ENCODE measurements at places on chromosomes 6 and 20.

DNA sequence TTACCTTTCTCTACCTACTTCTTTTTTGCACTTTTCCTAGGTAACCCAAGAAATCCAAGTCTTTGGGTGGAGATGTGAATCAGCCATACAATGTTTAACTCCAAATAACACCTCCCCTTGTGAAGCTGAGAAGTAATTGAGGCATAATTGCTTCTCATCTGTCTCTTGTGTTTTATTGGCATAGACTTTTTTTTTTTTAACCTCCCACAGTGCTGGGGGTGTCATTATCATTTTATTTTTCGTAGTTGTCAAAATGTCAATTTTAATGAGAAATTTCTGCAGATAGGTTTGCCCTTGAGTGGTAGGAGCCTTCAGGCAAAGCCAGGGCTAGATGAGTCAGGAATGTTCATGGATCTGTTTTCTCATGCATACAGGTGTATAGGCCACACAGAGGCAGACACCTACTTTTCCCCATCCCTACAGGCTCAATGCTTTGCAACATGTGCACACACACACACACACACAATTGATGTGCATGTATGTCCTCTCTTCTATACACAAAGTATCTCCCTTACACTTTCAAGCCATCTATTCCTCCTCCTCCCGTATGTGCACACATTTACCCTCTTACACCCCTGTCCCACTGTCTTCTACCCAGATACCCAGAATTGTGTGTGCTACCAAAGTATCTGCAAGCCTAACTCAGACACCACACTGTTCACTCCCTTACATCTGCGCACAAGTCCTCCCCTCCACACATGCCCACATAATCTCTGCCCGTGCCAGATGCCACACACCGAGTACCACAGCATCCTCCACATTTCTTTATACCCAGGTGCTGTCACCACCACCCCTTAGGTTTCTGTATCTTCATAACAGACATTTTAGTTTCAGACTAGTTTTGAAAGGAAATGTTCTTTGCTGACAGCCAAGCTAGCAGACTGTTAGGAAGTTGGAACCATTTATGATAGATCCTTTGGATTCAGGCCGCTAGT lies 22.0 kb downstream of the RALY start:
- DNase-seq: no peak

GRCh38 chr20:50855498-50856474 lies 60.9 kb downstream of the BCAS4 start:
- no peak for DNase-seq

- DNase-seq: no peak
Observed at GRCh38 chr6:8334113-8334512, 101.2 kb downstream of the SLC35B3 start.

DNA sequence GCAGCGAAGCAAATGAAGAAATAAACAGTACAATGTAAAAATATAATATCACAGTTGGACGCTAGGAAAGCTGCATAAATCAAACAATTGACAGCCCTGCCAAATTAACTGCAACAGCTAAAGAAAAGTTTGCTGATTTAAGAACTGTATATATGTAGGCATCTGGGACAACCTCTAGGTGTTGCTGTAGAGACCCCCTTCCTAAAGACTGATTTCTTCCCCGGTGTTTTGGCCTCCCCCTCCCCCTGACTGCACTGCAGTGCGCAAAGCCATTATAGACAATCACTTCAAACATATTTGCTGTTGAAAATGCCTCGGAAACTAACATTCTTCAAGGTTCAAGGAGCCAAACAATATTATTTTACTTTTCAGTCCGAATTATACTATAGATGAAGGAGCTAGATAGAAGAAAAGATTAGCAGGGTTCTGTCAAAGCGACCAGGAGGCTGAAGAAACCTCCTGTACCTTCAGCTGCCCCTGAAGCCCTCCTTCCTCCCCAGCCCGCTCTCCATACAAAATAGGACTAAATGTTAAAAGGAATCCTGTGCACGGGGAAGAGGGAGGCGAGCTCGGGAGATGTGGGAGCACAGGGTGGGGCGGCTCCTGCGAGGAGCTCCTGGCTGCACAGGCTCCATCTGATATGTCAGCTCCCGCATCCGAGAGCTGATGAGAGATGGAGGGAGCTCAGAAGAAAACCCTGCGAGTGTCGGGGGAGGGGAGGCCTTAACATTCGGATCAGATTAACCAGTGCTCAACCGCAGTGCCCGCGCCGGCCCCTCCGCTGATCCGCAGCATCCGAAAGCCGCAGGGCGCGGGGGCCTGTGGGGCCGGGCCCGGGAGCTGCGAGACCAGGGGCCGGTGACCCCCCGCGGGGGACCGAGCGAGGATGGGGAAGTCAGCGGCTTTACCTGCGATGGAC lies 822 bp downstream of the ELOVL4 start:
- DNase-seq: no peak

GRCh38 chr6:102381203-102381602 lies 987.7 kb downstream of the GRIK2 start:
- DNase-seq: no peak

DNA sequence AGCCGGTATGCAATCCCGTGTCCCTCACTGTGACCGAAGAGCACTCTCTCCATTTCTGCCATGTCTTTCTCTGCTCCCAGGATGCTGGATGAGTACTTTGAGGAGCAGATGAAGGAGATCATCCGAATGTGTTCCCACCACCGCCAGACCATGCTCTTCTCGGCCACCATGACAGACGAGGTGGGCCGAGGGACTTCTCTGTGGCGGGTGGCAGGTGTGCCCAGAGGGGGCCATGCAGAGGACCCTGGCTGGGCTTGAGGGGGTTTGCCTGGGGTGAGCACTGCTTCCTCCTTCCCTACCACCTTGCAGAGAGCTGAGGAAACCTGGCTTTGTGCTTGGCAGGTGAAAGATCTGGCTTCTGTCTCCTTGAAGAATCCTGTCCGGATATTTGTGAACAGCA lies 14.0 kb downstream of the DDX27 start:
- no peak for DNase-seq

GRCh38 chr6:22150368-22151035 lies 146.3 kb downstream of the PRL start:
- no peak for DNase-seq

- DNase-seq: no peak
Observed at GRCh38 chr6:47836639-47837038, 54.8 kb downstream of the OPN5 start.

DNA sequence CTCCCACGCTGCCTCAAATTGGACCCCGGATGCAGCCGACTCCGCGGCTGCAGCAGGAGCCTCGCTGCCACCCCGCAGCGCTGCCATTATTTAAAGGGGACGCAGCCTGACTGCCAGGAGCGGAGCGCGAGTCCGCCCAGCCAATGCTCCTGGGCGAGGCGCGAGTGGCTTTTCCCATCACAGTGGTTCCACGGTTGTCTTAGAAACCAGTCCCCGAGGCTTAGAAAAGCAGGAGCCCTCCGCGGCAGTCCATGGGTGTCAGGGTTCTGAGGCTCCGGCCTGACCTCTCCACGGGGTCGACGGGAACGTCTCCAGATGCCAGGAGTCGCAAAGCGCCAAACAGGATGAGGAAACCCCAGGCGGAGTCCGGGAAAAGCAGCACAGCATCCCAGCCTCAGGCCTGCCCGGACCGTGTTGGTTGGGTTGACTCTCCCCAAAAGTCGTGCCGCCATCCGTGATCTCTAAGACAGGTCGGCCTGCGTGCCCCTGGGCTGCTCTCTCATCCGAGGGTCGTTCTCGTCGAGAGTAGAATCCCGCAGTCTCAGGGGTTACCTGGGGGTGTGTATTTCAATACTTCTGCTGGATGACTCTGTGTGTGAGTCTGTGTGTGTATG lies 975.8 kb upstream of the DEFB115 start:
- DNase-seq: no peak

- no peak for DNase-seq
Observed at GRCh38 chr20:24303393-24304170, 165.8 kb upstream of the SYNDIG1 start.

- no peak for DNase-seq
Observed at GRCh38 chr20:50129662-50130355, 16.9 kb upstream of the UBE2V1 start.

GRCh38 chr6:38637756-38638155 lies 2.0 kb downstream of the BTBD9 start:
- DNase-seq: no peak

- DNase-seq: no peak
Observed at GRCh38 chr6:686497-686896, 6.4 kb downstream of the EXOC2 start.

- no peak for DNase-seq
Observed at GRCh38 chr6:15444081-15444731, 198.3 kb downstream of the JARID2 start.

GRCh38 chr6:122042960-122043735 lies 356.3 kb upstream of the HSF2 start:
- no peak for DNase-seq

DNA sequence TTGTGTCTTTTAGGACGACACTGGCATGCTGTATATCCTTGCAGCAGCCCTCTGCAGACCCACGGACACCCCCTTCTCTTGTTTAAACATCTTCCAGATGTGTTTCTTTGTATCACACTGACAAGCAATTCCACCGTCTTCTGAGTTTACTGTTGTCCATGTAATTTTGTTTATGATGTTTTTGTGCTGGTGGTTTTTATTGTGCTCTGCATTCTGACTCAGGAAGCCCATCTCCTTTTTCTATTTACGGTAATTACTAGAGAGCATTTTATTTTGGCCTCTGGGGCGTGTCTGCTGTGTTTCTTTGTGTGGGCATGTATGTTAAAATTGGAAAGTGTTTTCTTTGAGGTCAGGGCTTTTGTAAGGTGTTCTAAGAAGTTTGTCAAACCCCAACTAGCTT lies 111.9 kb downstream of the JARID2 start:
- DNase-seq: no peak

DNA sequence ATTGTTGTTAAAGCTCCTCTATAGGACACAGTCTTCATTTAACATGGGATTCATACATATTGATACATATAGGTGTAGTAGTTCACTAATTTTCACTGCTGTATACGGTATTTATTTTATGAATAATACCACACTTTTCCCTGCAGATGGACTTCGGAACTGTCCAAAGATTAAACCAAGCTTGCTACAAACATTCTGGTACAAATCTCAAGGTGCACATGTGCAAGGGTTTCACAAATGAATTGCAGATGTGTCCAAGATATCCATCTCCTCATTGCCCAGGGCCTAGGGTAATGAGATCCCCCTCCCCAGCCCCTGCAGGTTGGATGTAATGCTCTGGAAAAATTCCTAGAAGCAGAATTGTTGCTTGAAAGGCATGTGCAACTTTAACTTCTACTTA lies 31.4 kb downstream of the DTNBP1 start:
- no peak for DNase-seq

DNA sequence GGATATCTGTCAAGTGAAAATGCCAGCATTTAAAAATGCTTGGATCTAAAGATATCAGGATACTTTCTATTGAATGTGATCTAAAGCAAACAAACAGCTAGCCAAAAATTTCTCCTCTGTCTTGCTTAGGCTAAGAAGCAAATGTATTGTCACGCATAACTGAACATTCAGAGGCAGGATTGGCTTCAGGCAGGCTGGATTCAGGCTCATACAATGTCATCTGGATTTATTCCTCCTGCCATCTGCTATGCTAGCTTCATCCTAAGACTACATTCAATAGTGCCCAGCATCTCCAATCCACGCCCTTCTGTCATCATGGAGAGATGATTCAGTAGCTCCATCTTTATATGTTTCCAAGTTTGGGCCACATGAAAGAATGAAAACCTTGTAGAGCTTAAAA lies 27.1 kb downstream of the PFDN4 start:
- DNase-seq: no peak

DNA sequence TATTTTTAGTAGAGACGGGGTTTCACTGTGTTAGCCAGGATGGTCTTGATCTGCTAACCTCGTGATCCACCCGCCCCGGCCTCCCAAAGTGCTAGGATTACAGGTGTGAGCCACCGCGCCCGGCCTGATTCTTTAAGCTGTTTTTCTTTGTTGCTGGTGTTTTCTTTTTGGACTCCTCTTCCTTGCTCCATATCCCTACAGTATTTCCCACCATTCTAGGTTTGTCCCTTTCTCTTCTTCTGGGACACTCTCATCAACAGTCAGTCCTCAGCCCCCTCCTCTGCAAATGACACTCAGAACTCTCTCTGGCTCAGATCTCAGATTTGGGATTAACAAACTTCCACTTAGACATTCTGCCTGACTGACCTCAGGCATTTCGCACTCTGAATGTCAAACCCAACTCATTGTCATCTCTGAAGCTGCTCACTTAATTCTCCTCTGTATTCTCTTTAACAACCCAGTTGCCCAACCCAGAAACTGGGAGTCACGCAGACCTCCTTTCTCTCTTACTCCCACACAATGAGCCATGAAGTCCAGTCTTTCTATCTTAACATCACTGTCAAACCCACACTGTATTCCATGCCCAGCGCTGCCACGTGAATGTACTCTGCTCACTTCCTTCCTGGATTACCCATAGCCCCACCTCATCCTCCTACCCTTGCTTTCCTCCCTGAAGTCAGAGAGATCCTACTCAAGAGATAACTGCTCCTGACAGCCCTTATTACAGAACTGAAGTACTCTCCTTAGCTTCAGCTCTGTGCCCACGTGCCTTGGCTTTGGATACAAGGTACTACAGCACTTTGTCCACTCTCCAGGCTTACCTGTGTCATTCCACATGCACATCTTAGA lies 2.6 kb downstream of the MPIG6B start:
- DNase-seq: no peak

DNA sequence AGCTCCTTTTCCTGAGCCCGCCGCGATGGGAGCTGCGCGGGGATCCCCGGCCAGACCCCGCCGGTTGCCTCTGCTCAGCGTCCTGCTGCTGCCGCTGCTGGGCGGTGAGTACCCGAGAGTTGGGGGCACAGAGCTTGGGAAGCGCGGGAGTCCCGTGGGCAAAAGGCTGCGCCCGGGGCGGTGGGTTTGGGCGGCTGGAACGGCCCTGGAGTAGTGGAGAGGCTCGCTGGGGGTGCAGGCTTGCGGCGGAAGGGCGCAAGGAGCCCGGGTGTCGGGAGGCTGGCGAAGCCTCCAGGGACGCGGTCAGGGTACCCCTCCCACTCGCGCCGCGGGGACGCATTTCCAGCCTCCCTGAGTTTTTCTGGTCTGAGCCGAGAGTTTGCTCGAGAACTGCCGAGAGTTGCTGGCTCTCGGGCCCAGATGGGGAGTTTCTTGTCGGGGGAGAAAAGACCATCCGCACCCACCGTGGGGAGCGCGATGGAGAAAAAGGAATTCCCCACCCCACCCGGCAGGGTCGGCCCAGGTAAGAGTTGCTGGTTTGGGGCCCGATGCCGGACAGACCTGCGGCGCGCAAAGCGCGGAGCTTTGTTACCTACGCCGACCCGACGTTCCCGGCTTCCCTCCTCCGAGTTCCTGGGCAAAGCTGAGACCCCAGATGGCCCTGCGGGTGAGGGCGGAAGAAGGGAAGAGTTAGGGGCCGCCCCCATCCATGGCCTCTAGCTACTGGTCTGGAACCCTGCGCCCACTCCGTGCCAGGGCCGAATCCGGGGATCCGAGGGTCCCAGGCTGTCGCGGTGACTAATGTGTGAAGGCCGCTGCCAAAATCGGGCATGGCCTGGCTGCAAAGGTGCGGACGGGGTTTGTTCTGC lies 584 bp downstream of the PTK7 start:
- no peak for DNase-seq

GRCh38 chr6:7165002-7165889 lies 57.5 kb downstream of the RREB1 start:
- DNase-seq: no peak
